ENCODE measurements at places on chromosomes 7 and 10.

GRCh38 chr10:132600416-132600815 is 62.8 kb downstream of the INPP5A start:
- DNase-seq: no peak

- DNase-seq: no peak
Measured at GRCh38 chr7:5708271-5708670, 73.2 kb downstream of the RNF216 start.

- peak; percentile 86 for DNase-seq
Measured at GRCh38 chr7:86643561-86644281, at the start of gene GRM3. Gene GRM3, plus strand, starts transcription at chr7:86643909. Its CDS starts 121,237 bp downstream, at chr7:86765146.

DNA sequence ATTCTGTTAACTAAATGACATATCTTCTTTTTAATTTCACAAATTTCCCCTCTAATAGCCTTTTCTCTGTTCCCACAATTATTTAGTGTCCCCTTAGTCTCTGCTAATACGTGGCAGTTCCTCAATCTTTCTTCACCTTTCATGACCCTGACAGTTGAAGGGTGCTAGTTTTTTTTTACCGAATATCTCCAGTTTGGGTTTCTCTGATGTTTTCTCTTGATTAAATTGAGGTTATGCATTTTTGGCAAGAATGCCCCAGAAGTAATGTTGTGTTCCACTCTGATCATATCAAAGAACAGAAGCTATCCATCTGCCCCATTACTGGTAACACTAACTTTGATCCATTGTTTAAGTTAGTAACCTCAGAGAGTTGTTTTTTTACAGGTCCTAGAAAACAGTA is 133.6 kb upstream of the ASAH2 start:
- no peak for DNase-seq

DNA sequence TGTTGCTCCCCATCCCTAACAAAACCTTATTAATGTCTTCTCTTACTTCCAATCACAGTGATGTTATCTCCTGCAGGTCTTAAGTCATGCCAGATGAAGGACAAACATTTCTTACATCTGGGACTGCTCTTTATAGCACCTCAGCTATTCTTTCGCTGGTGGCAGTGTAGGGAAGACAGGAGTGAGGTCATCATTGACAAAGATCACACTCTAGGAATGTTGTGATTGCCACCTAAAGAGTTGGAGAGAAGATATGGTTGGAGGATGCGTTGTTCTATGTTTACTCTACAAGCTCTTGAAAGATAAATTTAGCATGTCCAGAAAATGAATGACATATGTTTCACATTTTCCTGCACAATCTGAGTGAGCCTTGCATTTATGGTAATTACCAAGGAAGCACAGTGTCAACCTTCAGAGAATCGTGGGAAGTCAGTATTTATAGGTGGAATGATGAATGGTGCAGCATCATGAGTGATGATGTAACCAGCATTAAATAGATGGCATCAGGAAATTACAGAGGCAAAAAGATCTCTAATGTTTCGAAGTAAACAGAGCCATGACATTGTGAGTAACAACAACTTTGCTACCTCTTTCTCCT is 188.1 kb upstream of the STEAP1 start:
- no peak for DNase-seq

- no peak for DNase-seq
Measured at GRCh38 chr7:157498657-157499056, 161.9 kb downstream of the DNAJB6 start.

GRCh38 chr7:28406192-28406591 is 6.1 kb upstream of the CREB5 start:
- no peak for DNase-seq

GRCh38 chr10:79286318-79286951 is 60.8 kb upstream of the PPIF start:
- DNase-seq: no peak

DNA sequence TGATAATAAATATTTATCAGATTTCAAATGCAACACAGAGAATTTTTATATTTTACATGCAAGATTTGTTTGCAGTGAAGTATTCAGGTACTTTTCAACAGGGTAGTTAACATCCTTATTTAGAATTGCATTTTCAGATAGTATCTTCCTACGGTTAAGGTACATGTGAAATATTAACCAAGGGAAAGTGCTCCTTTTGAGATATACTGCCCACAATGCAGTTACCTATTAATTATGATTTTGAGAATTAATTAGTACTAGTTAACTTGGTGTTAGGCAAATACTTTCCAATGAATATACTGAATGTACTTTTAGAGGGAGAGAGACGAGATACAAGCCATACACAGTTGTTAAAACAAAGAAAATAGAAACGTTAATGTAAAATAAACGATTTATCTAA is 206.2 kb upstream of the YAE1 start:
- no peak for DNase-seq

DNA sequence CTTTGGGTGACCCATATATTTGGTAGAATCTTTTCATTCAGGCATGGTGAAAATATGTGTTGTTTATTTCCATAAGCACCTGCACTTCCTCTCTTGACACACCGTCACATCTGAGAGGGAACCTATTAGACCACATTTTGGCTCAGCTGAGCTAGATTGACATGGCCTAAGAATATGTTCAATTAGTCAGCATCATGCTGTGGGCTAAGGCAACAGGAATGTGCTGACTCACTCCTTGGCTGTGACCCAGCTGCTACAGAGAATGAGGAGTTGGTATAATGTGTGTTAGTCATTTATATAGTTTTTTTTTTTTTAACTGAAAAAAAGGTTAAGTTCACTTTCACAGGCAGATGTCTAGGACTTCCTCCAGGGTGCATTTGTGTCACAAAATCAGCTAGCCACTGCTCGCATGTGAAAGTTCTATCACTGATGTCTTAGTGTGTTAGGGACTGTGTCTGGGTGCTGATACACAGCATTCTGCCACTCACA is 180.6 kb downstream of the SEMA3E start:
- peak; percentile 79 for DNase-seq

GRCh38 chr10:100192350-100192749 is 6.5 kb upstream of the ERLIN1 start:
- DNase-seq: no peak

DNA sequence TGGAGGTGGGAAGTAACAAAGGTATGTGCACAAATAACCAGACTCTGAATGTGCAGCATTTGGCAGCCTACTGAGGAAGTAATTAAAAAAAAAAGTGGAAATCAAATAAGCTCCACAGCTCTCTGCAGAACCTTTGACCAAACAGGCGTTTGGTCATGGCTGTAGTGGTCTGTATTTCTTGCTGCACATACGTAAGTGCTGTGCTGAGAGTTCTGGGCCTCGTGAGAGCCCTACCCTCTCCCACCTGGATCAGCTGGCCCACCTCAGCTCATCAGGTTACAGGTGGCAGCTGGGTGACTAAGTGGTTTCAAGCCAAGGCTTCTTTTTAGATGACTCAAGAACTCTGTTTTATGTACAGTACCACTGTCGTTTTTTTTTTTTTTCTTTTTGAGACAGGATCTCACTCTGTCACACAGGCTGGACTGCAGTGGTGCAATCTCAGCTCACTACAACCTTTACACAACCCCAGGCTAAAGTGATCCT is 178.2 kb upstream of the KLF6 start:
- no peak for DNase-seq

DNA sequence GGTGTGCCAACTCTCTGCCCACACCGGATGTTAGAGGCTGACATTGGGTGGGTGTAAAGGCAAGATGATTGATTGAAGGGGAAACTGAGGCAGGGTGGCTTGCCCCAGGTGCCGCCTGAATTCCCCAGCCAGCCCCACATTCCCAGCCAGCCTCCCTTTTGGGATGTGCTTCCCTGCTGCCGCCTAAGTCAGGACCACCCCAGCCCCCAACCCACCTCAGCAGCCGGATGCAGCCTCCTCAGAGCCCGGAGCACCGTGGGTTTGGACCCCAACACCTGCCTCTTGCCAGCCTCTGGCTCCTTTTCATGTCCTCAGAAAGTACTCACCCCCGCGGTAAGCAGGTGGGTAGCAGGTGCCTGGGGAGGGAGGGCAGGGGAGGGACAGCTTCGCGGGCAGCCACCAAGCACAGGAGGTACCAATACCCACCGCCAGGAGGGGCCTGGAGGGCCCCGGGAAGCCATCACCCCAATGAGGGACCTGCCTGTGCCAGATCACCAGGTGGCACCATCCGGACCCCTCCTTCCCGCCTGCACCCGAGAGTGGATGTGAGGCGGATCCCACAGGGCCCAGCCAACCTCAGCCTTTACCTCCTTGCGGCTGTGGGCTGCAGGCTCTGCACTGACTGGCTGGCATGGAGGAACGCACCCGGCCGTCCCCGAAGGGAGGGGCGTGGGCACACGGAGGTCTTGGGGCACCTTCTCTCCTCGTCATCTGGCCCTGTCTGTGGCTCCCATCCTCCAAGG is 60.5 kb downstream of the PWWP2B start:
- DNase-seq: no peak

GRCh38 chr10:18635995-18636394 is 15.4 kb downstream of the NSUN6 start:
- no peak for DNase-seq

DNA sequence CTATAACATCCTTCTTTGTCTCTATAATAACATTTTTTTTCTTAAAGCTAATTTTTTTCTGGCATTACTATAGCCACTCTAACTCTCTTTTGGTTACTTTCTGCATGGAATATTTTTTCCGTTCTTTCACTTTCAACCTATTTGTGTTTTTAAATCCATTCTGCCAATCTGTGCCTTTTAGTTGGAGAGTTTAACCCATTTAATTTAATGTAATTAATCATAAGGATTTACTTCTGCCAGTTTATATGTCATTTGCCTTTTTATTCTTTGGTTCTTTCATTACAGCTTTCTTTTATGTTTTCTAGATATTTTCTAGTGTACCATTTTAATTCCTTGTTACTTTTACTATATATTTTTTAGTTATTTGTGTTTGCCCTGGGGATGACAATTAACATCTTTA is 78.6 kb downstream of the TMEM270 start:
- no peak for DNase-seq

- DNase-seq: no peak
Measured at GRCh38 chr10:128776673-128777252, 650.5 kb upstream of the MKI67 start.

DNA sequence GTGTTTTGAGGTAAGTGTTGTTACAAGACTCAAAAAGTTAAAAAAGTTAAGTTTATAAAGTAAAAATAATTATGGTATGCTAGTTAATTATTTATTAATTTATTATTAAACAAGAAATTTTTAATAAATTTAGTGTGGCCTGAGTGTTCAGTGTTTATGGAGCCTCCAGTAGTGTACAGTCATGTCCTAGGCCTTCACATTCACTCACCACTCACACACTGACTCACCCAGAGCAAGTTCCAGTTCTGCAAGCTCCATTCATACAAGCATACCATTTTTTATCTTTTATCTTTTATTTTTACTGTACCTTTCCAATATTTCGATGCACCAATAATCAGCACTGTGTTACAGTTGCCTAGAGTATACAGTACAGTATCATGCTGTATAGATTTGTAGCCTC is 381.2 kb upstream of the MGMT start:
- DNase-seq: no peak

- peak; percentile 62 for DNase-seq
Measured at GRCh38 chr10:13347500-13348156, 465 bp downstream of the SEPHS1 start.

DNA sequence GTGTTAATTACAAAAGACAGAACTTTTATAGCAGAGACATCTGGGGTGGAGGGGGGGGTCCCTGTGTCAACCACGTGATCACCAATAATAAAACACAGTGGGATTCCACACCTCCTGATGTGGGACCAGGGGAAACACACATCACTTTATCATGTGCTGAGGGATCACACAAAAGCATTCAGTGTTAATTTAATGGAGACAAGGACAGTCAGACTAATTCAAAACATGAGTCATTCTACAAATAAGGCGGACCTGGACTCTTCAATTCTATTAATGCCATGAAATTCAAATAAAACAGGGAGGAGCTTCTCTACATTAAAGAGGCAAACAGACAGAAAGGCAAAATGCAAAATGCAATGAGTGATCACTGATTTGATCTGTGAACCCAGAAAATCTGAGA is 67.3 kb upstream of the PFKP start:
- DNase-seq: no peak

DNA sequence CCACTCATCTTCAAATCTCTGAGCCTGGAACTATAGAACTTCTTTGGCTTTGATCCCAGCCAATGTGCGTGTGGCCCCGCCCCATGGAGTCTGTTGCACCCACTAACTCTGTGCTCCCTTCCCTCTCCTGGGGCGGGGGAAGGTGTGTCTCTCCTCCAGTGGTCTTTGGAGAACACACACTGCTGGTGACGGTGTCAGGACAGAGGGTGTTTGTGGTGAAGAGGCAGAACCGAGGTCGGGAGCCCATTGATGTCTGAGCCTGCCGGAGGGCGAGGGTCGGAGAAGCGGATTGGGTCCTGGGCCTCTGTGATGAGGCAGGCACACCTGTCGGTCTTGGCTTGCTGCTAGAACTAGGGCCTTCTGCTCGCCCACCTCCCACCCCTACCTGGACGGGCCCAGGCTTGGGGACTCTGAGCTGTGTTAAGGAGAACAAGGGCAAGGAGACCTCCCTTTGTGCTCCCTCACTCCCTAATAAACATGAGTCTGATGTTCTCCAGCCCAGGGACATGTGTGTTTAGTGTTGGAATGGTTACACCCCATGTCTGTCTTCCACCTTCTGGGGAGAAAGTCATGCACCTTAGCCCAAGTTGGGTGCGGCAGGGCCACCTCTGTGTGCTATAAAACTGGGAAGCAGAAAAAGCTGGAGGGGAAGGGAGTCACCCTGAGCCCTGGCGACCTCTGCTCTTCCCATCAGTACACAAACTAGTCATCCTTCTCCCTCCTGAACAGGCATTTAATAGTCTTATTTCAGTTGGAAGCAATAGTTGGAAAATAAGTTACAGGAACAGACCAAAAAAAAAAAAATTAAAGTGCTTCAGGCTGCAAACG is 4.6 kb downstream of the TRAPPC14 start:
- no peak for DNase-seq

GRCh38 chr7:137342828-137343261 is 688 bp downstream of the PTN start:
- DNase-seq: no peak

DNA sequence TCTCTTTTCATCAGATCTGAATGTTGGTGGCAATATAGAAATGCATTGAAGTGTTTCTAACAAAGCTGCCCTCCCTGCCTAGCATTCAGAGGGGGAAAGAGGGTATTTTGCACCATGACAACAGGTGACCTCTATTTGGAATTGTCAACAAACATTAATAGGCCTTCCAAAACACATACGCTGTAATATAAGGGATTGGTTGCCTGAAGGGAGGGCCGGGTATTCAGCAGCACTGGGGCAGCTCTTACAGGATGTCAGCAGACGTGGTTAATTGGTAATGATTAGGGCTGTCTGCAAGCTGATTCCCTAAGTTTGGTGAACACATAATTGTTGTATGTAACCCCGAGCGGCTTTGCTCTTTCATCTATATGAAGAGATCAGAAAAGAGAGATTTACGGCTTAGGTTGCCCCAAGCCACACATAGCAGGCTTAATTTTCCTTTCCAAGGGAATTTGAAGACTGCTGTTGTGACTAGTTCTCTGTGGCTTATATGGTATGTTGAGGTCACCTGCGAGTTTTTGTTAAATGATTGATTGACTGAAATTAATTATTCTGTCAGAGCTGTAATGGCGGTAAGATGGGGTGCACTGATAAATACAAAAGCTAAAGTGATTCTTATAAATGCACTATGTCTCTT is 759.3 kb downstream of the LRMDA start:
- DNase-seq: peak; percentile 79
